ENCODE measurements at places on chromosomes 2 and 18.

DNA sequence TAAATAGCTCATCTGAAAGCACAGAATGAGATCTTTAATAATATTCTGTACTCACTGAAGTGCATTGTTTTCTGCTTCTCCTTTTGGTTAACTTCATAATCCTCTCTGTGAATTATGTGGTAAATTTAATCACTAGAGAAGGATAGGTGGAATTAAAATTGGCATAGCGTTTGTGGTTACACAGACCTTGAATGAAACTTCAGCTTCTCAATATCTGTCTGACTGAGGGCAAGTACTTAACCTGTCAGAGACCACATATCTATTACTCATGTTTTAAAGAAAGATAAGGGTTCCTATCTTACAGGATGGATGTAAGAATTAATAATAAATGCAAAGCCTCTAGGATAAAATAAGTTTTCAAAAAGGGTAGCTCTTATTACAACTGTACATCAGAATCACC, 861.8 kb downstream of the TRIB2 start:
- DNase-seq = no peak

DNA sequence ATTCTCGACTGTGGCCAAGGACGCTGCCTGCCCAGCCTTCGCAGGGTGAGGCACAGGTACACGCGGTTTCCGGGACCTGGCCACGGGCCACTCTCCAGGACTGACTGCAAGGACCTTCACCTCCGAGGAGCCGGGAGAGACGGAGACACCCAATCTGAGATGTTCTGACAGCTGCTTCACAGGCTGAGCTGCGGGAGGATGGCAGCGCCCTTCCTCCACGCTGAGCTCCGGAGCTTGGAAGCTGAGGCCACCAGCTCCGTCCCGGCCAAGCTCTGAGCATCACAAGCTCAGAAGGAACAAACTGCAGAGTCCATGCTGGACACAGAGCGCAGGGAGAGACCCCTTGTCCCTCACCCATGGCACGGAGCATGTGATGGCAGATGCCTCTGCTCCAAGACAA, 71.1 kb upstream of the CTDP1 start:
- DNase-seq = no peak

DNA sequence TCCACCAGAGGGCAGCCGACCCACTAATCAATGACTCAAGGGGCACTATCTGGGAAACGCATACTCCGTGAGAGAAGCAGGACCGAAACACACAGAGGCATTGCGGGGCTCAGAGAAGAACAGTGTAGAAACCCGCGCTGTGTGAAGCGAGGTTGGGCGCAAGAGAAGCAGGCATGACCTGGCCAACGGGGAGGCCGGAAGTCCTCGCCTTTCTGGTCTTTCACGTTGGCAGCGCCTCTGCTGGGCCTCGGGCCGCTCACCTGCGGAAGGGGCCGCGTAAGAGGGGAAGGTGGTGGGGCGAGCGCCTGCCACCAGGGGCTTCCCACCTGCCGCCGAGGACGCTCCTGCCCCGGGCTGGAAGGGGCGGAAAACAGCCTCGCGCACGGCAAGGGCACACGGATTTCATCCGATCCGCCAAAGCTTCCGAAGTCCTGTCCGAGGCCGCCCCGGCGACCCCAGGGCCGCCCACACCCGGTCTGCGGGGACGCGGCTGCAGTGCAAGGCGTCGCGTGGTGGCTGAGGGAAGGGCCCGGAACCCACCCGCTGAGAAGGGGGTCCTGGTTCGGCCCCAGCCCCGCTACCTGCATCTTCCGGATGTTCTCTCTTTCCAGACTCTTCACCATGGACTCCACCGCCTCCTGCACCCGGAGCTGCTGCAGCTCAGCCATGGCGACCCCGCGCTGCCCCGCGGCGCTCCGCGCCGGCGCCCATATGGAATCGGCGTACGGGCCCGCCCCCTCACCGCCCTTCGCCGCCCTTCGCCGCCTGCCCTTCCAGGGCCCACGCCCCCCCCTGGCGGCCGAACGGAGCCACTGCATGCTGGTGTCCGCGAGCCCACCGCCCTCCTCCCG, at the start of gene FAM136A:
TSS of gene FAM136A (minus strand) at position 724 of the 851 bp plus-strand sequence. CDS start at position 668, 56 bp downstream.
- peak; percentile 63 for DNase-seq

GRCh38 chr2:18465979-18466378, 94.5 kb downstream of the RDH14 start:
- no peak for DNase-seq

- no peak for DNase-seq
These were observed 84.8 kb downstream of the SEPTIN10 start for GRCh38 chr2:109528811-109529501.

DNA sequence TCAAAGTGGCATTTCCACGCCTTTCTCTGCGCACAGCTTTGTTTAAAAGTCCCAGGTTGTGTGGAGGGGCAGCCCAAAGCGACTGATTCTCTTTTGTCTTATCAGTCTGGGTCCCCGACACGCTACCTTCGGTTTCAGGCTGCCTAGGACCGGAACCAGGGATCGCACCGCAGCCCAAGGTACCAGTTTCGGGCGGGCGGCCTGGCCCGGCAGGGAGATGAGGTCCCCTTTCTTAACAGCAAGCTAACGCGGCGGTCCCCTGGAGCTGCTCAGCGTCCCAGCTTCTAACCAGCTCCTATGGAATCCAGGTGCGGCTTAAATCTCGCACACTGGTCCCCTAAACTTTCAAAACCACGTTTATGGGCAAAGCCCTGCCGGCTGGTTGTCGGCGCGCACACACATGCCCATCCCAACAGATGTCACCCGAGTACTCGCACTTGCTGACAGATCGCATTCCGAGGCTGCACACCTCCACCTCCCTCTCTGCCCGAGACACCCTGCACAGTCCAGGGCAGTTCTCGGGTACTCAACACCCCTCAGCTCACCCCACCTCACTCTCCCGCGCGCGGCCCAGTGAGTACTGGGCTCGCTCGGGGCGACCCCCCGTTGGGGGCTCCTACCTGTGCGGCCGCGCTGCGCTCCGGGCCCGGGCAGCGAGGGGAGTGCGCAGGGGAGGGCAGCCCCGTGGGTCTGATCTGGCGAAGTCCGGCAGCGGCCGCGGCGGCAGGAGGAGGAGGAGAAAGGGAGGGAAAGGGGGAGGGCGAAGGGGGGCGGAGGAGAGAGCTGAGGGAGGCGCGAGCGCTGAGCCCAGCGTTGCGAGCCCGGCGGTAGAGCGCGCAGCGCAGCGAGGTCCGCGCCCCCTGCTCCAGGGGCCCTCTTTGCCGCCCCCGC, at the start of gene EFEMP1:
TSS of gene EFEMP1 (minus strand) at position 692 of the 891 bp plus-strand sequence. CDS start 1,342 bp downstream, outside the sequence.
- peak; percentile 42 for DNase-seq

DNA sequence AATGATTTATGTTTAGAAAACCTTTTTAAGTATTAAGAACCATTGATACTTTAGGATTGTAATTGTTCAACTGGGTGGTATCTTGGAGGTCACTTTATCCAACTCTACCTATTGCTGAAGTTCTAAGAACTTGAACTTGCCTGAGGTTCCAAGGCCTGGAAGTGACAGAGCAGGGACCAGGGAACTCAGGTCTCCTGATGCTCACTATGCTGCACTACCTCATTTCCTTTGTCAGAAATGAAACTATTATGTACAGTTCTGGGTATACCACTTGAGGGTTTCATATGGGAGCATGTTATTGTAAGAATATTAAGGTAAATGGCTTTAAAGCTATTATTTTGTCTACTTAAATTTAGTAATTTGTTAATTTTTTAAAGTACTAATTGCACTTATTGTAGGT, 3.0 kb downstream of the MBD5 start:
- no peak for DNase-seq

Measured in omental fat pad (tissue), 4 donors.